ENCODE measurements at places on chromosomes 6 and 20.

DNA sequence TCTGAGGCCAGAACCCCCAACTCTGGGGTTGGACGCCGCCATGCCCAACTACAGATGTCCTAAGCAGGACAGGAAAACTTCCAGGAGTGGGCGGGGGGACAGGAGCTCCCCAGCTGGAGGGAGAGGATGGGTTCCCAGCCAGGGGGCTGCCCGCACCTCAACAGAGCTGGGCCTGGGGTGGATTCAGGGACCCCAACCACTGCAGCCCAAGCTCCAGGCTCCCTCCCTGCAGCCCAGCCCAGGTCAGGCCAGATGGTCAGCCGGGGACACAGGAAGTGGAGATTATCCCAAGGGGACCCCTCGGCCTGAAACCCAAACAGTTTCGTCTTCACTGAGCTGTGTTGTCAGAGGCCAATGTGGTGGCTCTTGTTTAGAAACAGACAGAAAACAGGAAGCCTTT lies 9.4 kb downstream of the LAMA5 start:
- DNase-seq = no peak

GRCh38 chr6:40529040-40529439 lies 58.1 kb downstream of the LRFN2 start:
- no peak for DNase-seq

DNA sequence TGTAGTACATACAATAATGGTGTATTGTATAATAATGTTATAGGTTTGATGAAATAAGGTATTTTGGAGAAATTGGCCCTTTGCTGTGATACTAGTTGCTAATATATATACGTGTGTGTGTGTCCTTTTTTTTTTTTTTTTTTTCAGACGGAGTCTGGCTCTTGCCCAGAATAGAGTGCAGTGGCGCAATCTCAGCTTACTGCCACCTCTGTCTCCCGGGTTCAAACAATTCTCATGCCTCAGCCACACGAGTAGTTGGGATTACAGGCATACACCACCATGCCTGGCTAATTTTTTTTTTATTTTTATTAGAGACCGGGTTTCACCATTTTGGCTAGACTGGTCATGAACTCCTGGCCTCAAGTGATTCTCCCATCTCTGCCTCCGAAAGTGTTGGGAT lies 23.3 kb downstream of the SENP6 start:
- no peak for DNase-seq

DNA sequence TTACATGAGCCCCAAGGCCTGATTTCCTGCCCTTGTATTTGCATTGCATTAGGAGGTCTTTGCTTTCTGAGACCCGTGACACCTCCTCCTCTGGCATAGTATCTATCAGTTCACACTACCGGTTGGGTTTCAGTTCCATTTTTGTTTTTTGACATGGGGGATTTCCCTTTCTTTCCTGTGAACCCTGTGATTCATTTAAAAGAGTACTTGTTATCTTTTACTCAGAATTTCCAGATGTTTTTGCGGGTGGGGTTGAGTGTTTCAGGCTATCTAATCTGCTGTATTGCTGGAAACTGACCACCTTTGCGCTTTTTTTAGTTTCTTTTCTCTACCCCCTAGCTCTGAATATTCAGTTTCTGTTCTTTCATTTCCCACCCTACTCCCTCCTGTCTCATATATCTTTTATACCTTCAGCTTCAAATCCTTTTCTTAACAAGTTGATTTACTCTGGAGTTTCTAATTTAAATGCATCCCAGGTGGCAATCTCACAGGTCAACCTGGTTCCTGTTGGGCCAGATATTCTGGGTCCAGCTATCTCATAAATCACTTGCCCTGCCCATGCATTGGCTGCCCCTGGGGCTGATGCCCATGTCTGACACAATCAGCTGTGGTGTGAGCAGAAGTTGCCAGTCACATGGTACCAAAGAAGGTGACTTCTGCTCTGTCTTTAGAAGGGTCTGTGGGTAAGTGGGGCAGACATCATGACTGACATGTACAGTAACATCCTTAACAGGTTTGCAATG lies 14.3 kb upstream of the NCOA3 start:
- DNase-seq = no peak

GRCh38 chr6:46410334-46410953 lies 80.8 kb downstream of the RCAN2 start:
- no peak for DNase-seq

DNA sequence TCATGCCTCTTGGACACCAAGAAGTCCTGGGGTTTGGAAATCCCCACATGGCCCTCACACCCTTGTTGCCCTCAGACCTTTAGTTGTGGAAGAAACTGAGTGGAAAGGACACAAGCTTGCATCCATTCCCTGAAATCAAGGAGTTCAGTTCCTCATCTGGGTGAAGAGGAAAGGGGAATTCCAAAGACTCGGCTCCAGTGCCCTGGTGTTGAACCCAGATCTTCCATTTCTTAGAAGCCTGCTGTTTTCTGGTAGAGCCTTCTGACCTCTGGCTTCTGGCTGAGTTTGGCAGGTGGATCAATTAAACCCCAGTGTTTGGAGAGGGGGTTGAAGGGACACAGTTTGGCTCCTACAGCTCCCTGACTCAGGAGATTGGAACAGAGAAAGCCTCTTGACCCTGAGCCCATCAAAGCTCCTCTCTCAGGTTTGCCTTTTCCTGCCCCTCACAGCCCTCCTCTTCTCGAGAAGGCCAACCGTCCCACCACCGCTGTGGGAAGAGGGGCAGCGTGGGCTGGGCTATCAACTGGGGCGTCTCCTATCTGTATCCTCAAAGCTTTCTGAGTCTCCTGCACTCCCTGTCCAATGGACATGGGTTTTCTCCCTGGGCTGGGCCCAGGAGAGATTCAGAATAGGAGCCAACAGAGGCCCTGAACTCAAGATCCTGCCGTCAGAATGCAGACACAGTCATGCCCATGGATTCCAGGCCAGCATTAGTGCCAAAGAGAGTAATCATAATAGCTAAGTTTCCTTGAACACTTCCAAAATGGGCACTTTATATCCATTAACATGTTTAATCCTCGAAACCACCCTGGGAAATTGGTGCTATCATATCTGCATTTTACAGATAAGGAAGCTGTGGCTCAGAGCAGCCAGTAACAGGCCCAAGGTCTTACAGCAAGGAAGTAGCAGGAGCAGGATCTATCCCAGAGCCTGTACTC lies 146.2 kb downstream of the VEGFA start:
- no peak for DNase-seq

DNA sequence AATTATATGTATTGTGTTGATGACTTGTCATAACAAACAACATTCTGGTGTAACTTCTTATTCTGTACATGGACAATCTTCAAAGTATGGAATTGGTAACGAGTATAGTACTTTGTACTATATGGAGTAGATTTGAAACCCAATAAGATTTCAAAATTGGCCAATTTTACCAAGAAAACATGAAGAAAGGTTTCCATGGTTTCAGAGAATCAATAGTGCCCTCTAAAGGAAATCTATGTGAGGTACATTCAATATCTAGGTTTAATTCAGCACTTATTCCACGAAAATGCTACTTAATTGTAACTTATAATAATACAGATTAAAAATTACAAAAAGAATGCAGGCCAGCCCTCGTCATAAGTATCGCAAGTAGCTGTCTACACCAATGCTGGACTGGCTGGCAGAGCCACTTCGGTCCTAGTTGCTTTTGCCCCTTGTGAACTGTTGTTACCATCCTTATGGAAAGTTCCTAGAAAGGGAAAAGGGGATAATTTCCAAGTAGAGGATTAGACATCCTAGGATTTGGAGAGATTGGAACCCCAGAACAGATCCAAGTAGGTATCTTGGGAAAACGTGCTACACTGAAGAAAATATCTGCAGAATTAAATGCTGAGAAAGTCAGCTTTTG lies 70.9 kb downstream of the LCA5 start:
- DNase-seq = no peak
